ENCODE measurements at places on chromosomes 2 and 18.
A peak's percentile ranks its signal among the peaks of the same experiment; 100 is the strongest.

DNA sequence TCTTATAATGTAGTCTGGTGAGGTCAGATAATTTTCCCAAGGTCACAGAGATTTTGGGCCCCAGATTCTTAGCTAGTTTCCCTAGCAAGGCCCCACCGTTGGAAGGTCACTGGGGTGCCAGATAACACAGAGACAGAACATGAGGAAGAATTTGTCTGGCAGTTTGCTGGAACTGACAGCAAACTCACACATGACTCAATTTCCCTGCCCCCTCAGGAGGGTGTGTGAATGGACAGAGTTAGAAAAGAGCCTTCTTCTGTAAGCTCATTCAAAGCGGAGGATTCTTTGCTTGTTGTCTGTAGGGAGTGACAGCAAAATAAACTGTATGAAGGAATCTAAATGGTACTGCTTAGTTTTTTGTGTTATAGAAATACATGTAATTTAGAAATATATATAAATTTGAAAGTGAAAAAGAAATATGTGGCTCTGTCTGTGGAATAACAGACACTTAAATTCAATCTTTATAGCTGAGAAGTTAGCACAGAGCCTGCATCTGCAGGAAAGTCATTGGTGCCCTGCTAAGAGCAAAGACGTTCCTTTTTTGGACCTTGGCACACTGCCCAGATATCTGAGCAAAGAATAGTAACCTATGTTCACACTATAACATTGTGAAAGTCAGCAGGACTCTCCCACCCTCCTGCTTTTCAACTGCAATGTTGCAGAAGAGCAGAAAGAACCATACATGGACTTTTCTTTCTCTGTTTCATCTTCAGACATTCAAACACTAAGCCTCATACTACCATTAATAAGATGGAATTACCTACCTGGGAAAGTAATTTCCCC is 2.1 kb downstream of the MDH1 start:
- DNase-seq = no peak

GRCh38 chr2:169081551-169081950 is 12.2 kb downstream of the DHRS9 start:
- DNase-seq = no peak

DNA sequence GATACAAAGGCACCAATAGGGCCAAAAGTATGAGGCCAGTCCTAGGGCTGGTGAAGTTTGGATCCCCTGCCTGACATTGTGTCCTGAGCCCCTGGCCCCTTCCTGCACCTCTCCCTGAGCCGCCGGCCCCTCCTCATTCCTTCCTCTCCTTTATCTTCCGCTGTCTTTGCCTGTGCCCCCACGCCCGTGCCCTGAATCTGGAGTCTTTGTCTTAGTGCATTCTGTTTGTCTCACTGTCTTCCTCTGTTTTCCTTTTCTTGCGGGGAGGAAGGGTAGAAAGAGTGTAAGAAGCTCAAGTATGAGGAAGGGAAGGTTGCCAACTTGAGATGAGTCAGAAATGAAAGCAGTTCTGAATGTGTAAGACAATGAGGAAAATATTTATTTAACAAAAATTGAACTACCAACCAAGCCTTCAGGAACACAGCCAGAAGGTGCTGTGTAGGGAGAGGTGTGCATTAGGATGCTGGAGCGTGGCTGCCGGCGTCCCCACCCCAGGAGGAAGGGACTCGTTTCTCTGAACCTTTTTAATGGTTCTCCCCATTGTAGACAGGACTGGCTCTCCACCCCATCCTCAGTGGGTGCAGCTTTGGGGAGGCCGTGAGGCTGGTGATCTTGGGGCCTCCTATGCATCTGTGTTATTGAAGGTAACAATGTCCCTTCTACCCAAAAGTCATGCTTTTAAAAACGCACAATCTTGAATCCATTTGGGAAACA is 133.1 kb downstream of the NEDD4L start:
- peak; percentile 27 for DNase-seq

DNA sequence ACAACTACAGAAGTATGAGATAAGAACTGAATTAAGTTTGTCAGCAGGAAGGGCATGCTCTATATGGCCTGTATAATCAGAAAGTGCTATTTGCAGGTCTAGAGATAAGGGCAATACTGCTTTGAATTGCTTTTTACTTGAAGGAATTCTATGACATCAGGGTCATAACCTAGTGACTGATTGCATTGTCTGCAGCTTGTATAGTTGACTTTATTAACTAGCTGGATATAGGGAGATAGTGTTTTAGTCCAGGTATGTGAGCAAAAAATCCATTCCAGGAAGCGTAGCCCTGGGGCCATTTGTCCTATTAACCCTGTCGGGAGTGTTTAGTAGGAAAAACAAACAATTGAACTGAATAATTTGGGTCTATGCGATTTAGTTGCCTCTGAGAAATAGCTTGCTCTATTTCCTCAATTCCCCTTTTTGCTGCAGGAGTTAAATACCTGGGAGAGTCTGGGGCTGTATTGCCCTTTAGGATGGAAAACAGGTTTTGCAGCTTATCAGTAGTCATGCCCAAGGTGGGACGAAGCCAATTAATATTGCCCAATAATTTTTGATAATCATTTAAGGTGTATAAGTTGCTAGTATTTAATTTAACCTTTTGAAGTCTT is 30.0 kb downstream of the HTR2B start:
- DNase-seq = no peak

DNA sequence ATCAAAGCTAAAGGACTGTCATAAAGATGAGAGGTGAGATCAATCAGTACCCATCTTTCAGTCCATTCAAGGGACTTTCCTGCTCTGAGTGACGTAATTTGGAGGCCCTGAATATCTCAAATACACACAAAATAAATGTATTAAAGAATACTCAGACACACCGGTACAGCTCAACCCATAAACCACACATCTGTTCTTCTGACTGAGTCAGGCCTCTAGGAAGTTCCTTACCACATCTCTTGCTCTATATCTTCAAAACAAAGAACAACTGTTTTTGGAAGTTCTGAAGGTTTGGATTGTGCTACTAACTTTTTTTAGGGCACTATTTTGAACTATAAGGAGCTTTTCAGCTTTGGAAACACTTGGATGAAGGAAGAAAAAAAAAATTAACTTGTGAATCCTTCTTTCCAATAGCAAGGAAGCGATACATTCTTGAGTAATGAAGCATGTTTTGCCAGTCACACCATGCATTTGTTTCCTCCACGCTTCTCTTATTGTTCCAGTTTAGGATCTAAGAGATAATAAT is 866.5 kb upstream of the VRK2 start:
- DNase-seq = no peak

- DNase-seq = no peak
Observed at GRCh38 chr2:158015428-158016076, 86.1 kb upstream of the UPP2 start.

GRCh38 chr2:64697297-64698176 is 43.8 kb upstream of the SERTAD2 start:
- DNase-seq = no peak

GRCh38 chr2:7896940-7897487 is 784.8 kb upstream of the ID2 start:
- no peak for DNase-seq

DNA sequence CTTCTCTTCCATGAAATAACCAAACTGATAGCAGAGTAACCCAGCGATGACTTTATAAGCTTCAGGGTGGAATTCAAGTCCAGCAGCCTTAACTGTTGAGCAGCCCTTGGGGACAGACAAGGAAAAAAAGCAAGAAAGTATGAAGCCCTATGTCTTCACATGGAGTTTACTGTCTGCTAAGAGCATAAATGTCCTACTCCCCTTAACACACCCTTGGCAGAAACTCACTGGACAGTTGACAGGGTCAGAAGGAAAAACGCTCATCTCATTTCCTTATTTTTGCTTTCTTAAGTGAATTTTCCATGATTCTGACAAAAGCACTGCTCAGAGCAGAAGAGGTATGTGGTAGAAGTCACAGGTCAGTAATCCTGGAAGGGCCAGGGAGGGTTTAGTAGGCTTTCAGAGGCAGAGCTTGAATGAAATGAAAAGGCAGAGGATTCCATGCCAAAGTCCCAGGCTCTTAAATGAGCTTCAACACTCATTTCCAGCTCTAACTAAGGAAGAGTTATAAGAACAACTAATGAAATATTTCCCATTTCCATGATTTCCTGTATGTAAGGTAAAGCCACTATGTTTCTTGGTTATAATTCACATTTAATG is 683.3 kb upstream of the KLHL29 start:
- no peak for DNase-seq

- no peak for DNase-seq
Observed at GRCh38 chr2:174566871-174567270, 30.7 kb downstream of the WIPF1 start.

DNA sequence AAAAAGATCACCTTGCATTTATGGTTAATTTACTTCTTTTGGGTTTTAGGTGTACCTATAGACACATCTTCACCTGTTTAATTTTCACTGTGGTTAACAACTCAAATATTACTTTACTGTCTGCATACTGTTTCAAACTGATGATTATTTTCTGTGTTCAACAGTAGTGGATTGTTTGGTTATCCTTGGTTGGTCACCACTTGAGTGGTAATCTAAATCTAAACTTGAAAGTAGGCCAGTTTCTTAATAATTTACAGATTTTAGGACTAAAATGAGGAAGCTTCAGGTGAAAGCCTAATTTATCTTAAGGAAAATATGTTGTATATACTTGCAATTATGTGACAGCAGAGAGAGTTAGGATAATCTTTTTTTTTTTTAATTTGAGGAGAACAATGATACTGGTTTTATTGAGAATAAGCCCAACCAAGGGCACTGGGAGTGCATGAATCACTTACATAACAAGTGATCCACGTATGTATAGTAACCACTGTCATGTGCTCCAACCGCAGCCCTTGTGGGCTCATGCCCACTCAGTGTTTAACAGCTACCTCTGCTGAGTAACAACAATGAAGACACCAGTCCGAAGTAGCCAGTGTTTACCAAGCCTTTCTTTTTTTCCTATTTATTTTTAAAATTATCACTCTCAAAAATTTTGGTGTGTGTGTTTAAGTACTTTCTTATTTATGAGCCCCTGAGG is 31.0 kb upstream of the WDSUB1 start:
- no peak for DNase-seq

DNA sequence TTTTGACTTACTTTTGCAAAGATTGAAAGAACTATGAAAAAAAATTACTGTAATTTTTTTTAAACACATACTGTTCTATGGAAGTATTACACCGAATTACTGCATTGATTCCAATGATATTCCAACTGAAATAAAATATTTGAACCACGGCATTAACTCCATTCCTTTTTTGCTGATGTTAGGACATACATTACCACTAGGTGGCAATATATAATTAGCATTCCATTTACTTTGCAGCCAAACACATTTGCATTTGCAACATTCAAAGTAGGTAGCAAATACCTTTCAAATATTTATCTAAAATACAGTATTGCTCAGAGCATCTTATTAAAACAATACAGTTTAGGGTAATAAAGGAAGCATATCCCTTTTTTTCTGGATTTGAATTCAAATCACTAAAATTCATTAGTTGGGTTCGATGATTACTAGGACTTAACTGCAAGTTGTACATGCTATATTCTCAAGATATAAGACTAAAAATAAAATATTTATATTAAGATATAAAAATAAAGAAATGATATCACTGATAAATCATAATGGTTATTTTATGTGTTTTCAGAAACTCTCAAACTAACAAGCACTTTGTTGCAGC is 31.3 kb downstream of the LANCL1 start:
- peak; percentile 38 for DNase-seq

DNA sequence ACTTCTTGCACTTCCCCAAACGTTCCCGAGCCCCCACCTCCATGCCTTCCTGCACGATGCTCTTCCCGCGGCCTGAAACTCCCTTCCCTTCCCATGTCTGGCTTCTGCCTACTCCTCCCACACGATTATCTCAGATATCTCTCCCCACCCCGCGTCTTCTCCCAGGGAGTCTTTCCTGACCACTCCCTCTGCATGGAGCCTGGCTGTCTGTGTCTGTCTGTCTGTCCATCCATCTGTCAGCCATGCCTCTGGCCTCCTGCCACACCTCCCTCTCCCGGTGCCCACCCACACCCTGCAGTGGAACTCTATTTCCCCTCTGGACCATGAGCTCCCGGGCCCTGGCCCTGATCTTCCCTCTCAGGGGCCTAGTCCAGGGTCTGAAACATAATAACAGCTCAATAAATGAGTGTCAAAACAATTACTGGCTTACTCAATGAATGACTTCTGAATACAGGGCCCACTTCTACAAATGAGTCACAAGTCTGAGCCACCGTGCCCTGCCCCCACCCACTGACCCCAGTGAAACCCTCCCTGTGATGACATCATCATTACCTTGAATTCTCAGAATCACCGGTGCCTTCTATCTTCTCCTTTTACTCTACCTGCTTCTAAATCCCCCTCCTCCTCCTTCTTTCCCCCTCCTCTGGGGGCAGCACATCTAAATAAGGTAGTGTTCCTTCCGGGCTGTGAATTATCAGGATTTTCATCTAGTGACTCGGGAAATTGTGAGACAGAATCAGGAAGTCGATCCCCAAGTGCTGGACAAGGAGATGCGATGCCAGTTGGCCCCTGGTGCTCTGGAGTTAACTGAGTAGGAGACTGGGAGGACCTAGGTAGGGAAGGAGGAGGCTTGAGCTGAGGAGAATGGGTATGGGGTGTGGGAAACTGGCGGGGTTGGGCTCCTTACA is 46.1 kb upstream of the PLB1 start:
- peak; percentile 21 for DNase-seq

GRCh38 chr2:223835701-223836532 is 1.5 kb downstream of the AP1S3 start:
- DNase-seq = peak; percentile 7

- DNase-seq = no peak
Observed at GRCh38 chr2:24297663-24298062, 62.7 kb downstream of the ITSN2 start.

- no peak for DNase-seq
Observed at GRCh38 chr18:38752430-38752829, 1186.8 kb upstream of the CELF4 start.
